Nucleus accumbens (tissue), 56 donors: ENCODE measurements at places on chromosomes 2 and 18.

- DNase-seq, result no peak
These were observed 51.6 kb downstream of the PDK1 start for GRCh38 chr2:172607379-172607928.

GRCh38 chr2:119190321-119191111, 32.0 kb upstream of the C1QL2 start:
- DNase-seq, result no peak

GRCh38 chr2:9168821-9169221, 37.8 kb upstream of the ASAP2 start:
- no peak for DNase-seq

DNA sequence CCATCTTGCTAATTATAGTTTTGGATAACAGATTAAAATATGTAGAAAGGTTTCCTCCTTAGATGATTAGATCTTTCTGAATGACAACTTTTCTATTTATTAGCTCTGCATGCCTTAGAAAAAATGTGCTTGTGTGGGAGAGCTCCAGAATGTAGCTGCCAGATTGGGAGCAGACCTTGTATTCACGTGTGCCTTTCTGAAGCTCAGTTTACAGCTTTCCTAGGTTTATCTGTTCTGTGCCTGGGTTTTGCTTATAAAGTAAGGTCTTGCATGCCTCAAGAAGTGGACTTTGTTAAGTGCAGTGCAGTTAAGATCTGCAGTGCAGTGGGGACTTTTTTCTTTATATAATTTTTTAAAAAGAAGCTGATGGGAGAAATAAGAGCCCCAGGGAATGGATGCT, 179.0 kb downstream of the DCC start:
- DNase-seq, result no peak

DNA sequence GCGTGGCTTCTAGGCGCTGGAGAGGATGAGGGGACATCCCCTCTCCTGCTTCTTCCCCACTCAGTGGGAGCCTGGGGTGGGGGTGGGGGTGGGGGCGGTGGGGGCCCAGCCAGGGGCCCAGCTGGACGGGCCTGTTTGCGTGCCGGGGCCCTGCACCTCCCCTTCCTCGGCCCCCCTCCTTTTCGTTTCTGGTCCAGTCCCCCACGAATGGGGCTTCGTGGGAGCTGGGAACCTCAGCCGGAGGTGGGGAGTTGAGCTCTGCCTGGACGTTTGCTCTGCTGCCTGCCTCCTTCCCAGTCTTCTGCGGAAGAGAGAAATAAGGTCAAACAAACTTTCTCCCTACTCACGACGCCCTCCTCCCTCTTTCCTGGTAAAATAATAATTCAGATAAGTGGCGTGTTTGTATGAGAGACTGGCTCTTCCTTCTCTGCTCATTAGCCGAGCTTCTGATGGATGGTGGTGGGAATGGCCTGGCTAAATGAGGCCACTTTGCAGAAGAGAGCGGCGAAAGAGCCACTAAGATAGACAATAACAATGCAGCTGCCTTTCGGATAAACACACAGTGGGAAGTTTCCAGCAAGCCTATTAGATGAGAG, 782 bp downstream of the MTA3 start:
- no peak for DNase-seq

- DNase-seq, result no peak
These were observed 287.0 kb downstream of the PHLPP1 start for GRCh38 chr18:63002305-63002704.

DNA sequence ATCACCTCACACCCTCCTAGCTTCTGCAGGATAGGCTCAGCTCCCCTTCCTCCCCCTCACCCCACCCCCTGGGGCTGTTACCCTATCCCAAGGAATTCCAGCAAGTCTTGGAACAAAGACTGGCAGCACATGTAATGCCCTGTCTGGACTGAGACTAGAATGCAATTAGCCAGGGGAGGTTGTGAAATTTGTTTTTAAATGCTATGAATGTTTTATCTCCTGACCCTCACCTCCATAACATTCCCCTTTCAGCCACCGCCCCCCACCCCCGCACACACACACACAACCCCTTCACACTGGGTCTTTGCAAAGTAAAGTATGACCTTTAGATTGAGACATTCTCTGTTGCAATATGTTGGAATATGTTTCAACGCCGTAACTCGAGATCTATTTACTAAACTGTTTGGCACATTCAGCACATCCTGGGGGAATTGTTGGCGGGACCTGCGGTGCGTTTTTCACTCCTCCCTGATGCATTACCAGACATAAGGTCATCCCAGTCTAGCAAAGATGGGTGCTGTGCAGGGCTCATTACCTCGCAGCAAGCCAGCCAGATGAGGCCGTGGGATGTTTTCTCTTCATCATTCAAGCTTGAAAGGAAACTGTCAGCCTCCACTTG, 290.7 kb upstream of the SLC14A2 start:
- DNase-seq, result no peak

DNA sequence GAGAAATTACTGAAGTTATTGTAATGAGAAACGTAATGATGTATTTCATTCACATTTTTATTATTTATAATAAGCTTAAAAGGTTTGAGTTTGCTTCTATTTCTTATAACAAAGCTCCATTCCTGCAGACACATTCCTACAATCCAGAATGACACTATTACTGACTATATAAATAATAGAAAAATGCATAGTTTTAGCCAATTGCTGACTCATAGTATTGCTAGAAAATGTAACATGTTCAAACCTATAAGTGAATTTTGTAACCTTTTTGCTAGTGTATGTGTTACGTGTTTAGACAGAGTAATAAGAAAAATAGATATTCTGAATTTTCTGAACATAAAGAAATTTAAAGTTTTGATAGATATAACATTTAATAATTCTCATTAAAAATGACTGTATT, 9.3 kb upstream of the VWC2L start:
- DNase-seq, result no peak

DNA sequence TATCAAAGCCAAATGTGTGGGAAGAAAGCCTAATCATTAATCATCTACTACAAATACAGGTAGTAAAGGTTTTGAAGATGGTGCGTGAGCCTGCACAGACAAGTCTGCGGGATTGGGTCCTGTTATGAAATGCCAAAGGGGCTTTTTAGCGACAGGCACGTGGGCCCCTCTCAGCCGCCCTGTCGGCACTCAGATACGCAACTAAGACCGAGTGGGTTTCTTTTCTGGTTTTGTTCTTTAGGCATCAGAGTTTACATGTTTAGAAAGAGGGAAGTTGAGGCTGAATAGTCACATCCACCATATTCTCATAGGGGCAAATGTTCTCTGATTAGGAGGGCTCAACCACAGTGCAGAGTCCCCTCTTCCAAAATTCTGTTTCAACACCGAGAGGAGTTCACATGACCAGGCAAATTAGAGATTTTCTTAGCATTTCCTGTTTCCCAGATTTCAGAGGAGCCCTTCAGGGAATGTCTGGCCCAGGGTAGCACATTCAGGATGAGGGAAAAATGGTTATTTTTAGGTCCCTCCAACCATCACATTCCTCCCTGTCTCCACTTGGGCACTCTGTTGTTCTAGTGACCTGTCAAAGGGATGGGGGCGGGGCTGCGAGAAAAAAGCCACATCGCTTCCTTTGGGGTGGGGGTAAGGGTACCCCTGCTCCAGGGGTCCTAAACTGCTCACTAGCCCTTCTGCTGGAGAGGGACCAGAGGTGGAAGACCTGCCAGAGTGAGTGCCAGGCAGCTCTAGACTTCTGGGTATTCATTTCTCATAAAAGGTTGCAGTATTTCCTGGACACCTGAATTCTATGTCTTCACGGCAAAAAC, 159.2 kb downstream of the BCL2 start:
- no peak for DNase-seq
